NCI-H2227 treated with DMSO at 0.1 percent for 48 hours (cell line): ENCODE measurements at places on chromosomes 12 and 14.

DNA sequence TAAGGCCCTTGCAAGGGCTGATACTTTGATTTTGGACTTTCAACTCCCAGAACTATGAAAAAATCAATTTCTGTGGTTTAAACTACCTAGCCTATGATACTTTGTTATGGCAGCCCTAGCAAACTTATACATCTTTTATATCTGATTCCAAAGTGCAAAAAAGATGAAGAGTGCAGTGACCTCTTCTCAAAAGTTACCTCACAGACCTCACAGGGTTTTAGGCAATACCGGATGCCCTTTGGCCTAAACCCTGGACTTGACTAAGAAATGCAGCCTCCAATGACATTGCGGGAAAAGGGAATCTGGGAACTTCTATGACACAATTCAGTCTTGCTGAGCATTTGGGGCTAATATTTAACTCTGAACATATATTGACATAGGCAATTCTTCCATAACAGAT lies 63.3 kb downstream of the IGF1 start:
- DNase-seq = no peak

DNA sequence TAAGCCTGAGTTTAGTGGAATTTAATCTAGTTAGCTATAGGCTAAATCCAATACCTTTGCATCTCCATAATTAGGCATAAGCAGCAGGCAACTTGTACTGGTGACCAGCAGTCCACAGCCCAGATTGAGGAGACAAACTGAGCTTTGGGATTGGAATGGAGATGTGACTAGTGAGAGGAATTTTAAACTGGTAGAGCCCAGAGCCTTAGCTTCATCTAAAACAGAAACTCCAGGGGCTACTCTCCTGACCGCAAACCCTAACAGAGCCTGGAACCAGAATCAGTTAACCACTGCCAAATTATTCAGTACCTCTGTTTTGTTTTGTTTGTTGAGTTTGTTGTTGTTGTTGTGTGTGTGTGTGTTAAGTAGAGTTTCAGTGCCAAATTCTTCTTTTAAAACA lies 53.2 kb downstream of the TSPAN19 start:
- no peak for DNase-seq

DNA sequence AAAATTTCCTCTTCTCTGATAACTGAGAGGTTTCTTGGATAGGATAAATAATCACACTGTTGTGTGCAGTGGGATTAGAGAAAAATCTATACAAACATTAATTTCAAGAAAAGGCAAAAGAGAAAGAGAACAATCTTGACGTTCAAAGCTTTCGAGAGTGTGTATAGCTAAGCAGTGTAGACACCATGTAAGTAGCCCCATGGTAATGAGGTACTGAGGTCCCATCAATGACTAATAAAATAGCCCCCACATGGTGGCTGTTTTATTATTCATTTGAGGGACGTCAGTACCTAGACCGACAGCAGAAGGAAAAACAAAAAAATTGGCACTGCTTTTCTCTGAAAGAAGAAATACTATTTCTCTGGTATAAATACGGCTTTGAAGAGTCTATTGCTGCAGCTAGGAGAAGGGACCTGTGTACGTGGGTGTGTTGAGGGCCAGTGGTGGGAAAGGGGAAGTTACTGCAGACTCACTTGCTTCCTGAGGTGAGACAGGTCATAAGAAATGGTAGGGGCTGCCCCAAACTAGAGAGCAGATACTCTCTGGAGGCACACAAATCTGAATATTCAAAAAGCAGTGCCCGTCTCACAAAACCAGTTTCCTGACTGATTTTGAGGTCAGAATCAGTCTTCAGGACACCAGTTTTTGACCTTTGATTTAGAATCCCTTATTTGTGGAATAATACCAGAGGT lies 339.8 kb downstream of the EMP1 start:
- no peak for DNase-seq

- DNase-seq = no peak
Observed at GRCh38 chr14:26863736-26864135, 265.9 kb upstream of the NOVA1 start.

DNA sequence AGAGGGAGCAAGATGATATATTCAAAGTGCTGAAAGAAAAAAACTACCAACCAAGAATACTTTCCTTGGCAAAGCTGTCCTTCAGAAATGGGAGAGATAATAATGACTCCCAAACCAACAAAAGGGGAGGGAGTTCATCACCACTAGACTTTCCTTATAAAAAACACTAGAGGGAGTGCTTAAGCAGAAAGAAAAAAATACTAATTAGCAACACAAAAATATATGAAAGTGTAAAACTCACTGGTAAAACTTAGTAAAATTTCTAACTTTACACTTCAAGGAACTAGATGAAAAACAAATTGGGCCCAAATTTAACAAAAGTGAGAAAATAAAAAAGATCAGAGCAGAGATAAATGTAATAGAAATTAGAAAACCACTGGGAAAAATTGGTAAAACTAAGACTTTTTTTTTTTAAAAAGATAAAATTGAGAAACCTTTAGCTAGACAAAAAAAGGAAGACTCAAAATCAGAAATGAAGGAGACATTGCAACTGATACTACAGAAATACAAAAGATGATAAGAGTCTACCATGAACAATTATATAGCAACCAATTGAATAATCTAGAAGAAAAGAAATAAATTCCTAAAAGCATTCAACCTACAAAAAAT lies 60.4 kb upstream of the FAR2 start:
- DNase-seq = no peak

DNA sequence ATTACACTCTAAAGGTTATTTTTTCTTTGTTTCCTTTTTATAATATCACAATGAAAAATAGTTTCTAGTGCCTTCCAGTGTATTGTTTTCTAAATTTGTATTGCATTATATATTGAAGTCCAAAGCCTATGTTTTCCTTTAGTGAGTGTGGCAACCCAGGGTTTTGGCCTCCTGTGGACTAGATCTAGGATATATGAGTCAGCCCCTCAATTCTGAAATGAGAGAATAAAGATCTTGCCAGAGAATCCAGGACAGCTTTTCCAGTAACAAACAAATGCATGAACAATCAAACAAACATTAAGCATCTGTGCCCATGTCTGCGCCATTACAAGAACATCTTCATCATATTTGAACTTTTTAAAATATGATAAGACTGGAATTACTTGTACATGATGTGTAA lies 70.7 kb upstream of the SSTR1 start:
- no peak for DNase-seq

DNA sequence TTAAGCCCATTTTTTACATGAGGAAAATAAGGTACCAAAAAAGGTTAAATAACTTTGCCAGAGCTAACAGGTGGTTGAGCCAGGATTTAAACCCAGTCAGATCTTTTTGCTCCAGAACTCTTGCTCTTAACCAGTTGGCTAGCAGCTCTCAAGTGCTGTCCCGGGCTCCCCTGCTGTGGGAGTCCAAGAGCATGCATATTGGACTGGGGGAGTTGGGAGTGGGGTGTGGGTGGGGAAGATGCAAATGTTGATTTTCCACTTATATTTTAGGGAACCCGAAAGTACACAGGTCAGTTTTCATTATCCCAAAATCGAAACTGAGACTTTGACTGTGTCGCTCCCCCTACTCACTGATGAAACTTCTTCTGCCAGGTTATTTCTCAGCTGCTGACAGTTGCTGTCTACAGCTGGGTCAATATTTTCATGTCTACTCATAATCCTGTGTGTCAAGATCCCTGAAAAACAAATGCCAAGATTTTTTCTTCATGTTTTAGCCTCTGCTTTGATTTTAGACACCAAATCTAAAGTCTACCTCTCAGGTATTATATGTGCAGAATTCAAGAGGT lies 172.3 kb upstream of the TMPO start:
- DNase-seq = no peak

GRCh38 chr12:132329720-132330548 lies 545 bp upstream of the GALNT9 start:
- DNase-seq = no peak

DNA sequence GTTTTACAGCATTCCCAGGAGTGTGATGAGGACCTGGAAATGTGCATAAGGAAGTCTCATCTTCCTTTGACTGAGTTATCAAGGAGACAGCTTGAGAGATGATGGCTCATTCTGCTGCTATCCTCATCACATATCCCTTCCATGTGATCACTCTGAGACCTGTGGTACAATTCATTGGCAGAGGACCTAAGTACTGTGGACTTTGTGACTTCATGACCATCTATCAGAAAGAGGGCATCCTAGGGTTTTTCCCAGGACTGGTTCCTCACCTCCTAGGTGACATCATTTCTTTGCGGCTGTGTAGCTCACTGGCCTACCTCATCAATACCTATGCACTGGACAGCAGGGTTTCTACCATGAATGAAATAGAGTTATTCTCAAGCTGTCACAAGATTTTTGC lies 172.1 kb upstream of the PLEKHG7 start:
- no peak for DNase-seq

DNA sequence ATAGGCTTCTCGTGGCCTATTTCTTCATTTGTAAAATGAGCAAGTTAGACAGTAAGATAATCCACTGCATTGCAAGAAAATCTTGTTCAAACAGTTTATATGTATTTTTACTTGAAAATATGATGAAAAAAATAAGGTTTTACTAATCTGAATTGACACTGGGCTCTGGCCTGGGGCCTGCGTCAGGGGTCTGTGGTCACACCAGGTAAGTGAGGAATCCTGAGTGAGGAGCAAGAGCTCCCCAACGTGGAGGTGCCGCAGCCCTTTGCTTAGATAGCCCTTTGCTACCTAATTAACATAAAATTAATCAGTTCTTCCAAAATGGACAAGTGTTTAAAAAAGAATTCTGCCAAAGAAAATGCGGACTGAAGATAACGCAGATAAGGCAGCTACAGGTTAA lies 39.1 kb upstream of the STAB2 start:
- no peak for DNase-seq

GRCh38 chr14:35854696-35855270 lies 28.6 kb downstream of the BRMS1L start:
- DNase-seq = no peak

DNA sequence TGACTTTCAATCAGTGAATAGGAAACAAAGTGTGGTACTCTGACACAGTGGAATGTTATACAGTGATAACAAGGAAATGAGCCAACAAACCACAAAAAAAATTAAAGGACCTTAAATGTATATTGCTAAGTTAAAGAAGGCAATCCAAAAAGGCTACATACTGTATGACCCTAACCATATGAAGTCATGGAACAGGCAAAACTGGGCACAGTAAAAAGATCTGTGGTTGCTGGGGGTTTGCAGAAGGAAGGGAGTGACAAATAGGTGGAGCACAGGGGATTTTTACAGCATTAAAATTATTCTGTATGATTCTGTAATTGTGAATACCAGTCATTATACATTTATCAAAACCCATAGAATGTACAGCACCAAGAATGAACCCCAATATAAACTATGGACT lies 112.6 kb downstream of the KCNC2 start:
- no peak for DNase-seq

- DNase-seq = no peak
Observed at GRCh38 chr12:579420-580110, 83.7 kb downstream of the NINJ2 start.

DNA sequence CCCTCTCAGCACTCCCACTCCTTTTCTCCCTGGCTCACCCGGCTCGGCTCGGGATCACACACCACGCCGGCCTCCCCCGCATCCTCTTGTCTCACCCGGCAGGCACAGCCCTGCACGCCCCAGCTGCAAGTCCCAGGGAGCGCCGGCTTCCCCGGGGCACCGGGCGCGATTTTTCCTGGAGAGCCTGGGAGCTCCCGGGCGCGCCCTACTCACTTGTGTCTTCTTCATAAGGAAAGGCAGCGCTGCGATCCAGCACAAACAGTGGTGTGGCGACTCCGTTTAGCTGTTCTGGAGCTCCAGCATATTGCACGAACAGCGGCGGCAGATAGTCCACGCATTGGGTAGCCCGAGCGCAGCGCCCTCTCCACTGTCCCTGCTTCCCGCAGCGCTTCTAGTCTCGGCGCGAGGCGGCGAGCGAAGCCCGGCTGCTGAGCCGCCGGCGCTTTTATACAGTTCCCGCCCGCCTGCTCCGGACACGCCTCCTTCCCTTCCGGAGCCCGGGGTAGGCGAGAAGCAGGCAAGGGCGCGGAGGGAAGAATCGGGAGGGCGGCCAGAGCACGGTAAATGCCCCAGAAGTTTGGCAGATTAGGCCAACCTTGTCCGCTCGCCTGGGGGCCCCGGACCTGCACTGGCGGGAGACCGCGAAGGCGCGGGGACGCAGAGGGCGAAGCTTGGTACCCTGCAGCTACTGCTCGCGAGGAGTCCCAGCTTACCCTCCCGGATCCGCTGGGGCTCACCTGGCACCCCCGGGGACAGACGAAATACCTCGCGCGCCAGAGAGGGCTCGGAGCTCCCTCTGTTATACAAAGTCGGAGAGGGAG lies at the start of gene KITLG:
Gene KITLG, minus strand, starts transcription at position 421 of the 821 bp plus-strand sequence. Its CDS starts 193 bp downstream, at position 228.
- DNase-seq = peak; percentile 82

DNA sequence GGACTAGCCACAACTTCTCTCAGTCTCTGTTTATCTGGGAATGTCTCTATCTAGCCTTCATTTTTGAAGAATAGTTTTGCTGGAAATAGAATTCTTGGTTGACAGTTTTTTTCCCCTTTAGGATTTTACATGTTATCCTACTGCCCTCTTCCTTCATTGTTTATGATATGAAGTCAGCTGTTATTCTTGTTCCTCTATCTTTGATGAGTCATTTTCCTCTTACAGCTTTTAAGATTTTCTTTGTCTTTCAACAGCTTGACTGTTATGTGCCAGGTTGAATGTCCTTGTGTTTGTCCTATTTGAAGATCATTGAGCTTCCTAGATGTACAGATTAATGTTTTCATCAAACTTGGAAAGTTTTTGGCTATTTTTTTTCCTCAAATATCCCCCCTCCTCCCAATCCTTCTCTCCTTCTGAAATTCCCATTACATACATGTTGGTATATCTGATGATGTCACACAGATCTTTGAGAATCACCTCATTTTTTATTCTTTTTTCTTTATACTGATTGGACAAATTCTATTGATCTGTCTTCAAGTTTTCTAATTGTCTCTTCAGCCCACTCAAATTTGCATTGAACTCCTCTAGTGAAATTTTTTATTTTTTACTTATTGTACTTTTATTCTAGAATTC lies 4.5 kb upstream of the GOLGA5 start:
- no peak for DNase-seq
